ENCODE measurements at places on chromosomes 1 and 21. TPM values are rescaled to one million over a fixed set of nuclear protein-coding genes. Genes with fewer than 3 reads are reported as not detected.

The IFNLR1 gene
- not detected for total RNA-seq

The ITLN2 gene
- 0.52 TPM for total RNA-seq

The PMF1 gene
- 16.9 TPM for total RNA-seq

The MACF1 gene
- 517 TPM for total RNA-seq

The ETS2 gene
- total RNA-seq, result 32.5 TPM

The ATP8B2 gene
- total RNA-seq, result 195 TPM

The KRTAP10-2 gene
- total RNA-seq, result not detected

The TMEM82 gene
- not detected for total RNA-seq

The WLS gene
- total RNA-seq, result 163 TPM

The SLC9C2 gene
- 0.03 TPM for total RNA-seq

The S100A2 gene
- total RNA-seq, result 2.4 TPM

The CBR1 gene
- total RNA-seq, result 152 TPM

The DENND4B gene
- 28.8 TPM for total RNA-seq

The SYCP1 gene
- total RNA-seq, result not detected

The FOXD2 gene
- 0.10 TPM for total RNA-seq

The UBASH3A gene
- not detected for total RNA-seq

The PROK1 gene
- not detected for total RNA-seq

The ZNF687 gene
- 12.5 TPM for total RNA-seq

The OVAAL gene
- not detected for total RNA-seq

The GADD45A gene
- total RNA-seq, result 90.9 TPM

The TNFAIP8L2 gene
- not detected for total RNA-seq

The ADORA3 gene
- total RNA-seq, result not detected

The WDR64 gene
- total RNA-seq, result not detected

The KPRP gene
- not detected for total RNA-seq

The MRAP gene
- total RNA-seq, result 0.13 TPM

The PTAFR gene
- 0.03 TPM for total RNA-seq

Data from smooth muscle cell of the pulmonary artery (primary cell).